ENCODE measurements at places on chromosomes 6 and 20. TPM values are rescaled to one million over a fixed set of nuclear protein-coding genes. Genes with fewer than 3 reads are reported as not detected.

The AIF1 gene
- not detected for total RNA-seq

The SLC26A8 gene
- total RNA-seq: not detected

The ADTRP gene
- 0.83 TPM for total RNA-seq

- no peak overlapping the region for H3K27ac ChIP-seq
- H3K27me3 ChIP-seq: no peaks in the 10 kb centered on the region
- peaks cover 17% of the 10 kb centered on the region for H3K36me3 ChIP-seq
- peaks cover 4% of the 10 kb centered on the region for H3K4me1 ChIP-seq
Measured at GRCh38 chr6:144435602-144436426, 150.7 kb downstream of the UTRN start.

DNA sequence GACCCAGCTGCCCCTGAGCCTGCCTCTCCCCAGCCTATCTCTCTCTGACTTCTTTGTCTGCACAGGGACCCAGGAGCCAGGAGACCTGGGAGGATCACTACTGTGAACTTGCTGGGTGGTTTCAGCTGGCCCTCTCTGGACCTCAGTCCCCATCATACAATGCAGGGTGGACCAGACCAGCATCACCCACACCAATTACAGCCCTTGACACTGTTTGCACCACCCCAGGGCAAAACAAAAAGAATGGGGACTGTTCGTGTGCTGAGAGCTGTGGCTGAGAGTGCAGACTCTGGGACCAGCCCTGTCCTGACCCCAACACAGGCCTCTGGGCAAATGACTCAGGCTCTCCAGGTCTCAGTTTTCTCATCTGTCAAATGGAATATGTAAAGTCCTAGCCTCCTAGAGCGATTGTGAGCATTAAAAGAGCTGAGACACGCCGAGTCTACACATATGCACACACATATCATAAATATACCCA, 25.4 kb downstream of the PTGIS start:
- H3K4me1 ChIP-seq: no peaks in the 10 kb centered on the region
- DNase-seq: no peak
- peaks cover 10% of the 10 kb centered on the region for H3K36me3 ChIP-seq
- no peak overlapping the region for H3K27ac ChIP-seq

DNA sequence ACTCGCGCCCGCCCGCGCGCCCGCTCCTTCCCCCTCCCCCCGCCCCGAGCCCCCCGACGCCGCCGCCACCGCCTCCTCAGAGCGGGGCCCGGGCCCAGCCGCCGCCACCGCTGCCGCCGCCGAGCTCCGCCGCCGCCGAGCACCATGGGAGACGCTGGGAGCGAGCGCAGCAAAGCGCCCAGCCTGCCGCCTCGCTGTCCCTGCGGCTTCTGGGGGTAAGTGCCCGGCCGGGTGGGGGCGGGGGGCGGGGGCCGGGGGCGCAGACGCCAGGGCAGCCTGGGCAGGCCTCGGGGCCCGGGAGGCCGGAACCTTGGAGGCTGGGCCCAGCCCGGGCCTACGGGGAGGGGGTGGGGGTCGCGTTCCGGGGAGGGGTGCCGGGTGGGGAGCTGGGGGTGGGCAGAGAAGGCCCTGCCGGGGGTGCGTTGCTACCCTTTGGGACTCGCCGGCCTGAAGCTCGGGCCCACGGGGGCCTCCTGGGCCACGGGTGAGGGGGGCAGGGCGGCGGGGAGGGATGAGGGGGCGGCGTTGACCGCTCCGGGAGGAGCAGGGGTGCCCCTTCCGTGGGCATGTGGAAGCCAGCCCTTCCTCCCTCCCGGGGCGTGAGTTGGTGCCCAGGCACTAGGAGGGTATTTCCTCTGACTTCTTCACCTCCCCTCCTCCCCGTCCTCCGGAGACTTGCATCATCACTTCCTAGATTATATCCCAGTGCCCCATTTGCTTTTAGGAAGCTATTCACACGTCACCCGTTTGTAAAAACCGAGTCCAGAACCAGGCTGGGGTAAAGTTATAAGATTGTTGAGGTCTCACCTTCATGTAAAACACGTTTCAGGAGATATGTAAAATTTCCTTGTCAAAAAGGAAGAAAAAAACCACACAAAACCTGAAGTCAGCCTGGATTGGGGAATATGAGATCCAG, 533 bp downstream of the ZFAND3 start:
- H3K27ac ChIP-seq: peak overlapping the region; percentile 94
- no peaks in the 10 kb centered on the region for H3K27me3 ChIP-seq
- peak; percentile 65 for DNase-seq
- H3K4me1 ChIP-seq: peaks cover 9% of the 10 kb centered on the region
- H3K36me3 ChIP-seq: no peaks in the 10 kb centered on the region

DNA sequence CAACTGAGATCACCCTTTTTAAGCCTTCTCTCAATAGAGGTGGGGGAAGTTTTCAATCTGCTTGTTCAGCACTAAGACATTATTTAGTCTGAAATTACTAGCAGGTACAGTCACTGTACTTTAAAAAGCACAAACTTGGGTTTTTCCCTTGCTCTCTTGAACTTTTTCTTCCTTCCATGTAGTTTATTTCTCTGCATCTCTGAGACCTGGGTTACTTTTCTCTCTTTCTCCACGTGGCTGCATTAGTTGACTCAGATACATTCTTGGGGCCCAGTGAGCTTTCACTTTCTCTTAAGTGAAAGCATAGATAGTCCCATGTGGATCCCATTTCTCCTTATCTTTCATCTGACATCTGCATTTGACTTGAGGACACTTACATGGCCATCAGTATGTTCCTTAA, 433.9 kb upstream of the MAP3K7 start:
- no peaks in the 10 kb centered on the region for H3K36me3 ChIP-seq
- H3K27me3 ChIP-seq: no peaks in the 10 kb centered on the region
- no peak overlapping the region for H3K27ac ChIP-seq

DNA sequence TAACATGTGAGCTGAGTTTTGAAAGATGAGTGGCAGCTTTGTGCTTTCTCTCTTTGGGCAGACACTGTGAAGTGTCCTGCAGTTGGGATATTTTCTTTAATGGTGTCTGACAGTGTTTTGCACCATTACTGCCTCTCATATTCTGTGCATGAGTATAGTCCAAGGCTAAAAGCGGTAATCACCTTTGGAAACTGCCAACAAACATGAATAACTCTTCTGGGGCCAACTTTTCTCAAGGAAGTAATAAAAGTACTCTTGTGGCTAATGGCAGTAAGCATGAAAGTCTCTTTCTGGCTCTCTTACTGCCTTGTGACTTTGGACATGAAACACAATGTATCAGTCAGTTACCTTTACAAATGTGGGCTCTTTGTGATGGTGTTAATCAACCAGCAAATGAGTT, 91.7 kb upstream of the SOX4 start:
- H3K27ac ChIP-seq: no peak overlapping the region
- no peak overlapping the region for H3K4me3 ChIP-seq
- no peaks in the 10 kb centered on the region for H3K4me1 ChIP-seq
- no peaks in the 10 kb centered on the region for H3K27me3 ChIP-seq

DNA sequence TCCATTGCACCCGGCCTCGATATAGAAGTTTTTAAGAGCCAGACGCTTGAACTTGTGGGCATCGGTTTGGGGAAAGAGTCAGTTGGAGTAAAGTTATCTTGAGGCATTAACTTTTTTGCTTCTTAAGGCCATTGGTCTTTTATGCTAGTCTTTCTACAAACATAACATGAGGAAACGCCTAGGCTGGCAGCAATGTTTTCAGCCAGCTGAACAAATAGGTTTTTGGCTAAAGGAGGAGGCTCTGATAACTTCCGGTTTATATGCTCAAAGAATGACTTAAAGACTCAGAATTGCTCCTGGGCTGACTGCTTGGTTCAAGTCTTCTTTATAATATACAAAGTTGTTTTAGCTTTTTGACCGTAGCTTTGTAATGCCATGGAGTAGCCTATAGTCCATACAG, 46.2 kb downstream of the HLA-C start:
- no peaks in the 10 kb centered on the region for H3K36me3 ChIP-seq
- H3K27me3 ChIP-seq: peaks cover 21% of the 10 kb centered on the region
- H3K4me3 ChIP-seq: no peak overlapping the region
- no peak overlapping the region for H3K27ac ChIP-seq
- no peak for DNase-seq
- H3K4me1 ChIP-seq: no peaks in the 10 kb centered on the region

- DNase-seq: no peak
- peaks cover 13% of the 10 kb centered on the region for H3K36me3 ChIP-seq
- peak overlapping the region; percentile 84 for H3K27ac ChIP-seq
- H3K4me1 ChIP-seq: peaks cover 4% of the 10 kb centered on the region
Measured at GRCh38 chr6:30327232-30327746, 562 bp downstream of the TRIM39 start.

- no peaks in the 10 kb centered on the region for H3K27me3 ChIP-seq
- no peak overlapping the region for H3K4me3 ChIP-seq
- H3K4me1 ChIP-seq: peaks cover 8% of the 10 kb centered on the region
Measured at GRCh38 chr20:50056951-50057713, 55.8 kb downstream of the UBE2V1 start.

DNA sequence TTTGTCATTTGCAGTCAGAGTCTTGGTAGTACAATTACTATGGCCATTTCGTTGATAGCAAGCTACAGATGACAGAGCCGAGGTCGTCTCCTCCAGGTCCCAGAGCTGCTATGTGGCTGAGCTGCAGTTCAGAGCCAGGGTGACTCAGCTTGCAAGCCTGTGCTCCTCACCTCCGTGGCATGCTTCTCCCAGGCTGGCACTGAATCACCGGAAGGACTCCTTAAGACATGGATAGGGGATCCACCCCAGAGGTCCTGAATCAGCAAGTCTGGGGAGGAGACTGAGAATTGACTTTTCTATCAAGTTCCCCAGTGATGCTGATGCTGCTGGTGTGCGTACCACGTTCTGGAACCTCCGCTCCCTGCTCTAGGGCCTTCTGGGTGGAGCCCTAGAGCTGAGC, 291.2 kb downstream of the CDH26 start:
- H3K4me3 ChIP-seq: no peak overlapping the region
- no peaks in the 10 kb centered on the region for H3K36me3 ChIP-seq
- peak; percentile 98 for DNase-seq
- peak overlapping the region; percentile 67 for H3K27ac ChIP-seq
- no peaks in the 10 kb centered on the region for H3K27me3 ChIP-seq

DNA sequence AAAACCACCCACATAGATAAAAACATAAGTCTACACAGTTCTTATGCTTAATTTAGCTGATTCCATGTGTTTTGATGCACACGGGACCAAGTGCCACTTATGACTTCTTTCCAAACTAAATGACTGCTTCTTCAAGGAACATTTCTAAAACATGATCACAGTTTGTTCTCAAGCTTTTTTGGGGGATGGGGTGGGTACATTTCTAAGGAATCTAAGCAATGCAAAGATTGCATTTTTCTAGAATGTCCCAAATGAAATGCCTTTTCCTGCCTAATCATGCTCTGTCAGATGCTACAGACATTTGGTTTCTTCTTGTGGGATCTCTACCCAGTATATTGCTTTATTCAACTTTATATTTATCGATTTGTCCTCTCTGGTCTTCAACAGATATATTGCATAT, 496.8 kb upstream of the JAG1 start:
- no peaks in the 10 kb centered on the region for H3K36me3 ChIP-seq
- peak; percentile 37 for DNase-seq
- H3K4me3 ChIP-seq: no peak overlapping the region

- H3K27me3 ChIP-seq: peaks cover 4% of the 10 kb centered on the region
- no peak overlapping the region for H3K4me3 ChIP-seq
- H3K27ac ChIP-seq: no peak overlapping the region
- DNase-seq: peak; percentile 66
- H3K36me3 ChIP-seq: no peaks in the 10 kb centered on the region
Measured at GRCh38 chr6:130697995-130698535, 129.1 kb upstream of the SMLR1 start.

Measured in IMR-90 (cell line).